ENCODE measurements at places on chromosomes 2 and 18.

DNA sequence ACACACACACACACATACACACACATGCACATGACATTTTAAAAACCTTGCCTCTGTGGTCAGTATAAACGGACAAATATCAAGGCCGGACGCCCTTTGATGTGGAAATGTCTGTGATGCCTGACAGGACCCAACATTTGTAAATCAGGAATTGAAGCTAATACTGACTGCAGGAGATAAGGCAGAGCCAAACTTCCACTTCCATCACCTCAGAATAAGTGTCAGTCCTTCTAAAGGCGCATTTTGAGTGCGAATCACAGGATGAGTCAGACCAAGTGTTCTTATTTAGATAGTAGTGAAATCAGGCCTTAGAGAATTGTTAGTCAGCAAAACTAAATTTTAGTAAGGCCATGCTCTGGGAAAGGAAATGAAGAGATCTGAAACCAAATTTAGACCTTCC, 211.7 kb upstream of the LRATD1 start:
- no peak for DNase-seq

DNA sequence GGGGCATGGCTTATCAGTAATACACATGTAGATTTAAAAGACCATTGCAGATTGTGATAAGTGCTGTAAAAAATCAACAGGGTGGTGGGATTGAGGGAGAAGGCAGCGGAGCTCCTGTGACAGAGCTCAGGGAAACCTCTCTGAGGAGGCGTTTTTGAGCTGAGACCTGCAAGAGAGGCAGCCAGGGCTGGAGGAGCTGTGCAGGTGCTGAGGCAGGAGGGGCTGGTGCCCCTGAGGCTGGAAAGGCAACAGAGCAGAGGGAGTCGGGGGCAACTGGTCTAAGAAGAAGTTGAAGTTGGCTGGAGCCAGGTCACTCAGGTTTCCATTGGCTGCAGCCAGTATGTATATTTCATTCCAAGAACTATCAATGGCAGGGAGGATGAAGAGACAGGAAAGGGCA, 47.6 kb downstream of the KLHL29 start:
- no peak for DNase-seq

DNA sequence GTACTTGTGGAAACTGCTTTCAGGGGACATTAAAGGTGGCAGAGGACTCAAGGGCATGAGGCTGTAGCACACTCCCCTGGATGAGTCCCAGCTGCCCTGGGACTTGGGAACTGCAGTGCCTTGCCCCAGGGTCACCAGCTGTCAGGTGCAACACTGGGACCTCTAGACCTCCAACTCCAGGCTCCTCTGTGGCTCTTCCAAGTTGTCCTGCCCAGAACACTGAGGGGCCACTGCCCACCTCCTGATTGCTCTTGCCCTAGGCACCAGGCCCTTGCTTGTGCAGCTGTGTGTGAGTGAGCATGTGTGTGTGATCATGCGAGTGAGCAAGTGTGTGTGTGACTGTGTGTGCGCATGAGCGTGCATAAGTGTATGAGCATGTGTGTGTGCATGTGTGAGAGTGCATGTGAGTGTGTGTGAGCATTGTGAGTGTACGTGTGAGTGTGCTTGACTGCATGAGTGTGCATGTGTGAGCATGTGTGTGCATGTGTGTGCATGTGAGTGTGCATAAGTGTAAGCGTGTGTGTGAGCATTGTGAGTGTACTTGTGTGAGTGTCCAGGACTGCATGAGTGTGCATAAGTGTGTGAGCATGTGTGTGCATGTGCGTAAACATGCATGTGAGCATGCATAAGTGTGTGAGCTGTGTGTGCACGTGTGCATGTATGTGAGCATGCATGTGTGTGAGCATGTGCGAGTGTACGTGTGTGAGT, 301.5 kb downstream of the NDUFA10 start:
- DNase-seq: no peak

GRCh38 chr2:240213226-240213475, 72.7 kb upstream of the OTOS start:
- DNase-seq: no peak

DNA sequence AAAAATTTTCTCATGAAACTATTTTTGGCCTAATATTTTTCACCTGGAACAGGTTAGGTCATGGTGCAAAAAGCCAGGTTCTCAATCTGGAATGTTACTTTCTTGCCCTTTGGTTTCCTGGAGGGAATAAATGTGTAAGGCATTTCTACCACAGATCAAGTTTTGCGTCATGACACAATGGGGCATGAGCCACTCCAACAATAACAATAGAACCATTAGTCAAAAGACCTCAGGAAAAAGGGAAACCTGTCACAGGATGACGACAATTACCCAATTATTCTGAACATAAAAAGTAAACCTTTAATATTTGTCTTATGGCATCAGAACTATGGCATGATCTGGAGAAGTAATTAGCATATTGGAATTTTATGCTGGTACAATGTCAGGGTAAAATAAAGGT, 88.2 kb upstream of the HNRNPA3 start:
- DNase-seq: no peak

- DNase-seq: no peak
These were observed 32.3 kb downstream of the KLF7 start for GRCh38 chr2:207133458-207133819.

GRCh38 chr2:118014492-118014824, 588 bp upstream of the CCDC93 start:
- no peak for DNase-seq

DNA sequence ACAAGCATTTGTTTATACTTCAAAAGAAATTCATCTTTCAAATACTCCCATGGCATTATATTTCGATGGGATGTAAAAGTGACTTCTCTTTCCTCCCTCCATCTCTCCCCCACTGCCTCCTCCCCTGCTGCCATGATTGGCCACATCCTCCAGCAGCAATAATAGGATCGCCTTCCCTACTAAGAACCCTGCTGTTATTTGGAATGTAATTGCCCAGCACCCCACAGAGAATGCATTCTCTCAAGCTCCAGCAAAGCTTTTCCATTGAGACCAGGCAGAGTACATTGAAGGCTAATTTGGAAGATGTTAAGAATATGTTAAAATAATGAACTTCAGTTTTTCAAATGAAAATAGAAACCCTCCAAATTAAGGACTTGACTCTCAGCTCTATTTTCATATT, 375.4 kb upstream of the ACVR2A start:
- no peak for DNase-seq

- DNase-seq: no peak
These were observed 48.1 kb upstream of the VPS54 start for GRCh38 chr2:64067326-64067725.

DNA sequence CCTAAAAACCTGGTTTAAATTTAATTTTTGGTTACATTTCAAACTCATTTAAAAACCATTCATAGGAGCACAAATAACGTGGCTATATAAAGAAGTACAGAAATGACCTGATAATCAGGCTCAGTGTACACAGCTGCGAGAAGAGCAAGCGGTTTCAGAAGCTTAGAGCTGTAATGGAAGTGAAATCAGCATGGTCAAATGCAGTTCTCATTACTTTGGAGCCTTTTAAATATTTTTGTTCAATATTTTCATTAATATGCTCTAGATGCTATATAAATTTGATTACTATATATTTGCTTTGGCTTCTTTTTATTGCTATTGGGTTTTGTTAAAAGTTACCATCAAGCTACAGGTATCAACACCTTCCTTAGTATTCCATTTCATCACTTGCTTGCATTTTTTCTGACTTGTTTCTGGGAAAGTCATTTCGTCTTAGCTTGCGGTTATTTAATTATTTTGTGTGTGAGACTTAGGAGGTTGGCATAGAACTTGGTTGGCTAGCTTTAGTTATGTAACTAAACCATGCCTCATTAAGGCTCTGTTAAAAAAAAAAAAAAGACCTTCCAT, 58.7 kb downstream of the AFTPH start:
- DNase-seq: no peak

GRCh38 chr2:191187105-191187829, 36.5 kb upstream of the STAT4 start:
- DNase-seq: no peak

- DNase-seq: no peak
These were observed 85.3 kb upstream of the RANBP2 start for GRCh38 chr2:108634011-108634410.

DNA sequence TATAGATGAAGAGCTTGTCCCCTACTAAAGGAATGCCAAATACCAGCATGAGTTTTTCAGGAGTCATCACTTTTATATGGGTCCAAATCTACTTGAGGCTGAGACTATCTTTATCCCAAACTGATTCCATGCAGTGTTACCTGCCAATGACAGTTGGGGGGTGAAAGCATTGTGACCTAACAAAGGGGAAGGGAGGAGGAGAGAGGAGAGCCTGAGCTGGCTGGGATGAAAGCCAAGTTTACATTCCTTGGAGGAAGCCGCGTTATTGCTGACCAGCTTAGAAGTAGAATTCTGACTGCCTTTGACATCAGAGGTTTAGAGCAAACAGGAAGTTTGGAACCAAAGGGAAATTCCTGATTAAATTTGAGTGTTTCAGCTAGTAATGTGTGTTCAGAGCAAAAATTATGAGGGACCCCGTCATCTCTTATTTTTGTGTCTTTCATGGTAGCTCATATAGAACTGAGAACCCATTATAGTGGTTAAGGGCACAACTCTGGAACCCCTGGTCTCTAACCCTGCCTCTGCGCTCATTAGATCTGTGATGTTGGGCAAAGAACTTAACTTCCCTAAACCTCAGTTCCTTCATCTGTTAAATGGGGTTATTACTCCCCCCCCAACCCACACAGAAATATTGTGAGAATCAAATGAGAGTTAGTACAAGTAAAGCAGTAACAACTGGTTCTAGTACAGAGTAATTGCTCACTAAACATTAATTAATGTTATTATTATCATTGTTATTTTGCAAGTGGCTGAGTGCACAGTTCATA, 199.3 kb upstream of the EPAS1 start:
- DNase-seq: no peak

DNA sequence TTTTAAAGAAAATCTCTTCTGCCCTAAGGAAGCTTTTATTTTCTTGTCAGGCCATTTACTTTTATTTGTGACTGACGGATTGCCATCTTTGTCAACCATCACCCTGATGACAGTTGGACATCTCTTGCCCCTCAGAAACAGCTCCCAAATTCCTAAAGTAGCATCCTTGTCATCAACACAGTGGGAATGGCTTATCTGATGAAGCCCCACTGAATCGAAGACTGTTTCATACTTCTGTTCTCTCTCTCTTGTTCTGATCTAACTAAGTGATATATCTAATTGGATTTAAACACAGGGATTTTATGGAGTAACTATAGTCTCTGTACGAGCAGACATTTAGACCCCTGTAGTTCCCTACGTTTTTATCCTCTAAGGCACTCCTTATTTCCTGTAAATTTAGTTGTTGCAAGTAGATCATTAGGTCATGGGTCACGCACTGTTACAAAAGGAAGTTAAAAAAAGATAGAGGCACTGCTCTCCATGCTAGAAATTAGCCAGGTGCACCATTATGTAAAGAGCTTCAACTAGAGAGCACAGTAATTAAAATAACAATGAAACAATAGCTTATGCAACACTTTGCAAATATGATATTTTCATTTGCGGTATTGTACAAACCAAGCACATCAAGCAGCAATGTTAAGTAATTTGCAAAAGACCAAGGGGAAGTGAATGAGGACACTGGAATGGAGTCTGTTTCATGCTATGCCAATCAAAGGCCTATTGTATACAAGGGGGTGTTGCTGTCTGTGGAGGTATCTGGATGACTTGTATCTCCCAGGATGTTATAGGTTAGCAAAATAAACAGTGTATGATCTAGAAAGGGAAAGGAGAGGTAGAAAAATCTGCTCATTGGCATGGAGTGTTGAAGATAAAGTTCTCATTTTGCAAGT, 284.7 kb downstream of the LRRTM1 start:
- no peak for DNase-seq

GRCh38 chr2:67616749-67617148, 219.6 kb downstream of the ETAA1 start:
- DNase-seq: no peak

DNA sequence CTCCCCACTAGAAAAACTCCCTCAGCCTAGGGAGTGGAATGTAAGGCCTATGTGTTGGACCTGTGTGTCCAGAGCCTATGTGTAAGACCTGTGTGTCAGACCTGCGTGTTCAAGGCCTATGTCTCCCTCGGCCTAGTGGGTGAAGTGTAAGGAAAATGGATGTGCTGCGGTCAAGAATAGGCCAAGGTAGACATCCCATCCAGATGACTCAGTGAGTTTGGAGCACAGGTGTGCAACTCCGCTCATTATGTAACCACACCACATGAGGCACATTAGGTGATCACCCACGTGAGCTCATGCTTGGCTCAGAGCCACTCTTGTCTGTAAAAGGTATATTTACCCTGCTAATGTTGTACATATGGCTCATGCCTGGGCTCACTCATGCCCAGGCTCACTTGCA, 565.3 kb upstream of the CRIM1 start:
- DNase-seq: no peak

All from activated T-helper 1 cell treated with anti-CD3 and anti-CD28 coated beads, Interleukin-2, amount 50 U/mL, for 16 hours (primary cell).